ENCODE measurements at places on chromosomes 6 and 20.

DNA sequence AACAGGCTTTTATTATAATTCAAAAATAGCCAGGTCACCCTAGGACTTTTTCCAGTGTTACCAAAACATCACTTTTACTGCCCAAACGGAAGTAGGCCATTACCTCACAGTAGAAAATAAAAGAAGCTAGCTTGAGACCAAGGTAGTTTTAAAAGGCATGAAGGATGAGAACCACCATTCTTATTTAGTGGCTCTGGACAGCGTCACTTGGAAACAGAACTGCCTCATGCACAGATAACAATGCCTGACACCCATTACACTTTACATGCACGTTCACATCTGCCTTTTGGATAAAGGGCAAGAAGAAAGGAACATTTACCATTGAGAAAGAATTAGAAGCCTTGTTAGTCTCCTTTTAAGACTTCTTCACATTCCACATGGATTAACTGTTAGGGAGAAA lies 1.9 kb upstream of the PAQR8 start:
- DNase-seq, result no peak

DNA sequence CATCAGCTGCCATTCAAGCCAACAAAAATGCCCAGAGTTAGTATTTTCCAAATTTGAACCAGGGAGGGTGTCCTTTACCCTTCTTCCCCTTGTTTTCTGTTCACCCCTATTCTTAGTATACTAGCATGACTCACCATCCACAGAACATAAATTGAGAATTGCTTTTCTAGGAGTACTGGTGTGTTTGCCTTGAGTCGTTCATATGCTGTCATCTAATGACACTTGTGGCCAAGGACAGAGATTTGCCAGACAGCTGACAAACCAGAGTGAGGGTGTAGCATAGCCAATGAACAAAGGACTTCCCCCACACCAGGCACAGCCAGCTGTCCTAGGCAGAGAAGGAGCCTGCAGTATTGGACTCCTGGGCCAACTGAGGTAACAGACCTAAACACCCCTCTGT lies 62.2 kb downstream of the FILIP1 start:
- no peak for DNase-seq

DNA sequence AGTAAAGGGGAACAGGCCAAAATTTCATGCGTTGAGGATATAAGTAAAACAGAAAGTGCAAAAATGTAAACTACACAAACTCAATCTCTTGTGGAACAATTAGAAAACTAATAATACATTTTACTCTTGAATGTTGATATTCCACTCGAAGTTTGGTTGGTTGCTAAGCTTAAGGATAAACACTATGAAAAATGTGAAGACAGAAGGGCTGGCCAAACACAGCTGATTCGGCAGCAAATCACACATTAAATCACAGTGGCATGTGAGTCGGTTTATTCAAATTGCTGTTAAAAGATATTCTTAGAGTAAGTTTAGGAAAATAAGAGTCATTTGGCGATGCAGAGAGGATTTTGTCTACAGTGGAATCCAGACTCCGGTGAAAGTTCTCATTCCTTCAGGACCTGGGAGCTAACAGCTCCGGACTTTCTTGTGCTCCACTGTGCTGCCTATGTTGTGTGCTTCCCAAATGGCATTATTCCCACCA lies 1.4 kb upstream of the EPM2A start:
- peak; percentile 58 for DNase-seq

GRCh38 chr6:127403636-127404035 lies 55.6 kb downstream of the KIAA0408 start:
- no peak for DNase-seq

DNA sequence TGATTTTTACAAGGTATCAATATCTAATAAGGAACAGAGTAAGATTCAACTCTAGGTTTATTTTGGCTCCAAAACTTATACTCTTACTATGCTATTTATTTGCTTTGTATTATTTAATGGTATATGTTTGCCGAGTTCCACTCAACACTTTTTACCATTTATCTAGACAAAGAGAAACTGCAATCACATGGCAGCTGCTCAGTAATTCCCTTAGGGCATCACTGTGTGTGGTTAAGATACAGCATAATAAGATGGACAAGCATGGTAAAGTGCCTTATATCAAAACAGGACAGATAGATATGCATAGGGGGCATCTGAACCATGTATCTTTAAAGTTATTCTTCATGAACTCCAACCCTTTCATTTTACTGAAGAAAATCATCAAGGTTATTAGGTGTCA lies 483.0 kb upstream of the ID4 start:
- DNase-seq, result no peak

DNA sequence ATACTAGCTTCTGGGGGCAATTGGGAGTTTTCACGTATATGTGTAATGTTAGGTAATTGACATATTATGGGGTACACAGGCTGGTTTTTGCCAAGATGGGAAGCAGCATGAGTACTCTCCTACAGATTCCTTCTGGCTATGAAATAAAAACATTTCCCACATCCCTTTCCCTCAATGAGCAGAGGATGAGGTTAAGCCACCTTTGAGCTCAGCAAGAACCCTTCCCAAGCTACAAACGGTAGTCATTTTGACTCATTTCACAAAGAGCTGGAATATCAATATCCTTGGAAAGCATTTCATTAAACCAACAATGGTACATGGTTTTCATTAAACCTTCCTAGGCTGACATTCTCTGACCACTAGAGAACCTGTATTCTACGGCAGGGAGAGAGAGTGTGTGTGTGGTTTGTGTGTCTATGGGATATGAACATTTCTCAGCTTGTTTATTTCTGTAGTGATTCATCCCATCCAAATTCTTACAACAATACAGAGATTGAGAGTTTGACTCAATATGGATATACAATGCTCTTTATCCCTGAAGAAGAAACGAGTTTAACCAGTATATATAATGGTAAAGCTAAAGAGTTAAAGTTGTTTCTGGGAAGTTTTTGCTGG lies 119.5 kb downstream of the ARHGAP18 start:
- DNase-seq, result peak; percentile 76

DNA sequence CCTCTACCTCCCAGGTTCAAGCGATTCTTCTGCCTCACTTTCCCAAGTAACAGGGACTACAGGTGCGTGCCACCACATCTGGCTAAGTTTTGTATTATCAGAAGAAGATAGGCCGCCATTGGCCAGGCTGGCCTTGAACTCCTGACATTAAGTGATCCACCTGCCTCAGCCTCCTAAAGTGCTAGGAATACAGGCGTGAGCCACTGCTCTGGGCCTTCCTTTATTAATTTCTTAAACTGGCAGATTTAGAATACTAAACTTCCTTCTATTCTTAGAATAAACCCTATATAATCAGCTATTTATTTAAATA lies 86.6 kb downstream of the HFE start:
- DNase-seq, result no peak

DNA sequence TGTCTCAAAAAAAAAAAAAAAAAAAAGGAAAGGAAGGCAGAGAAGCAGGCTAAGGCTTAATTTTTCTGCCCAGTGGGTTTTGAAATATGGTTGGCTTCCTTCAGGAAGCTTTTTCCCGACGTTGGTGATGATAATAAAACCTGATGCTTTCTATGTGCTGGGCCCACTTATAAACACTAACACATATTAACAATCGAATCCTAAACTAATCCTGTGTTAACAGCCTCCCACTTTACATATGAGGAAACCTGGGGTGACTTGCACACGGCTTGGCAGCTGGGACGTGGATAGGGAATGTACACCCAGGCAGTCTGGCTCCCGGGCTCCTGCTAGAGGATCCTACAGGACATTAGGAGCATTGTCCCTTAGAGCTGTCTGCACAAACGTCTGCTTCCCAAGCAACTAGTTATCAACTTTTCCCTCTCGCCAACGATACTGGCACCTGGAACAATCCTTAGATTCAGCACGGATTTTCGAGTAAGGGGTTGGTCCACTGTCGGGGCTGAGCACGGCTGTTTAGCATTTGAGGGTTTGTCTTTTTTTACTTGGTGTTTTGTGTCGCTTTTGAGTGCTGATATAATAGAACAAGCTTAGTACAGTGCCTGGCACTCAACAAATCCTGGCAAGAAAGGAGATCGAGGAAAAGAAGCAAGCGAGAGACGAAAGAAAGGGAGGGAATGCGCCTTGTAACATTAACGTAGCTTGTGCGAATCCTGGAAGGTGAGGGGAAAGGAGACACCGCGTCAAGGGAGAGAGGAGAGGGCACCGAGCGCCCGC lies 622 bp upstream of the KIZ start:
- peak; percentile 51 for DNase-seq

DNA sequence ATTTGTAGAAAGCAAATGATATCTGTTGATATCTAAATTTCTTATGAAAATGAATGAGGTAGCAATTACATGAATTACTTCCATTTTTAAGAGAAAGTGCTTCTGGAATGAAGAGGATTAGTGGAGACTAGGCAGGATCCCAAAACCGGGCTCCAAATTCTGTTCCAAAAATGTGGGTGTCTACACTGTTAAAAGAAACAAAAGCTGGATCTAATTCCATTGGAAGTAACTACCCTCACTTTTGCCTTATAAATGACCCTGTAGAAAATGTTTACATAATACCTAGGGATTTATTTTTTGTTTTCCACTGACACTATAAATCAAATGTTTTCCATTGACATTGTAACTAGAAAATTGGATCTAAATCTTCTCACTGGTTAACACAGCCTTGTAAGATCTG lies 454.9 kb upstream of the JARID2 start:
- DNase-seq, result peak; percentile 35

- peak; percentile 47 for DNase-seq
These were observed 26.9 kb downstream of the SPATA2 start for GRCh38 chr20:49888212-49889000.

- DNase-seq, result no peak
These were observed 20.6 kb upstream of the REV3L start for GRCh38 chr6:111503660-111504059.

- no peak for DNase-seq
These were observed 99.9 kb downstream of the TCP11 start for GRCh38 chr6:35041086-35041861.

DNA sequence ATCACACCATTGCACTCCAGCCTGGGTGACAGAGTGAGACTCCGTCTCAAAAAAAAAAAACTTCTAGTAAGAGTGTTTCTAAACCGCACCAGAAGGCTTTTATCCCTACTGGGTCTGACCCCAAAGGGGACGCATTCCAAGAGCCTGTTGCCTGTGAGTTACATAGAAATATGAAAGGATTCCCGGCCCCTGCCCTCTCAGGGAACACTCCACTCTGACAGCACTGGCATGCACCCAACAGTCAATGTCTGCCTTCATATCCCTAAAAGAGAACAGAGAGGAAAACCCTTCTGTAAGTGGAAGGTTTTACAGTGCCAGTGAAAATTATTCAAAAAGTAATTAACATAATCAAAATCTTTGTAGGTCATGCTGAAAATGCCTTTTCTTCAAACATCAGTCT lies 117.1 kb upstream of the PTPRT start:
- no peak for DNase-seq

DNA sequence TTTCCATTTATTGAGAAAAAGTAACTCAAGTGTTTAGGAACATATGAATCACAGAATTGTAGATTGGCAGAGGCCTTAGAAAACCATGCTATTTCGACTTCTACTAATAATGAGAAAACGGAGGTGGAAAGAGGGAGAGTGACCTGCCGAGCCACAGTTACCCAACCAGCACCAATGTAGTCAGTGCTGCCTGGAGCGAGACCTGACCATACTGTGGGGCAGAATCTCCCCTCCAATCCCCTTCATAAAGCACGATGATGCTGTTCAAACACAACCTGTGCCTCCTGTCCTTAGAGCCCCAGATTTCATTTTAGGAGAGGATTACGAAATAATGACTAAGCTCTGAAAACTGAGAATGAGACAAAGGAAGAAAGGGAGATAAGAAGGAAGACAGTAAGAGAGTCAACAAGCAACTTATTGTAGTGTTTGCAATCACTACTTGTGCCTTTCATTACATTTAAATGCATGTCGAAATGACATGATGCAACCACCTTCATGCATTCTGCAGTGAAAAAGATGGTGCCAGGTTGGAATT lies 70.6 kb downstream of the ATXN1 start:
- DNase-seq, result peak; percentile 43

- no peak for DNase-seq
These were observed 49.5 kb downstream of the ARHGAP40 start for GRCh38 chr20:38651154-38651553.

DNA sequence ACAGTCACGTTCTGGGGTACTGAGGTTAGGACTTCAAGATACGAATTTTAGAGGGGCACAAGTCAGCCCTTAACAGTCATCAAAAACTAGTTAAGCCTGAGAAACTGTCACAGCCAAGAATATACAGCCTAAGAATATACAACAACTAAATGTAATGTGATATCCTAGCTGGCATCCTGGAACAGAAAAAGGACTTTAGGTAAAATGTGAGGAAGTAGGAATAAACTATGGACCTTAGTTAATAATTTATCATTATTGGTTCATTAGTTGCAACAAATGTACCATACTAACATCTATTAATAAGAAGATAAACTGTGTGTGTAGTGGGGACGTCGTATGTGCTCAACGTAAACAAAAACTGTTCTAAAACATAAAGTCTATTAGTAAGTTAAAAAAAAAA lies 1.1 kb downstream of the PNISR start:
- DNase-seq, result no peak

DNA sequence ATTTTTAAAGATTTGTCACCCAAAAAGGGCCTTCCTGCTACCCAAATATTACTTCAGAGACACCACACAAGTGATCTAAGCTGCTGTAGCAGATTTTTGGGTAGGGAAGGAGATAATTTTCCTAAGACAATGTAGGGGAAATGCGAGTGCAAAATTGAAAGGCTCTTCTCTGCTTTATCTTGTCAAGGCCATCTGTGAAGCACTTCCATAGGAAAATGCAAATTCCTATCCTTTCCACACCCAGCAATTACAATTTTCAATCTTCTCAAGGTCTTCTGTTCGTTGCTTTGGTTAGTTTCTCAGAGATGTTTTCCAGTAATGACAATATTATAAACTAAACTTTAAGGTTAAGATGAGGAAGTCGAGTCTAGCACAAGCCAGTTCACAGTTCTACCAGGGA lies 53.4 kb downstream of the HDGFL1 start:
- no peak for DNase-seq

- no peak for DNase-seq
These were observed 184.3 kb downstream of the PRKN start for GRCh38 chr6:162543221-162543620.

GRCh38 chr6:87724983-87725811 lies 23.2 kb upstream of the AKIRIN2 start:
- DNase-seq, result no peak

DNA sequence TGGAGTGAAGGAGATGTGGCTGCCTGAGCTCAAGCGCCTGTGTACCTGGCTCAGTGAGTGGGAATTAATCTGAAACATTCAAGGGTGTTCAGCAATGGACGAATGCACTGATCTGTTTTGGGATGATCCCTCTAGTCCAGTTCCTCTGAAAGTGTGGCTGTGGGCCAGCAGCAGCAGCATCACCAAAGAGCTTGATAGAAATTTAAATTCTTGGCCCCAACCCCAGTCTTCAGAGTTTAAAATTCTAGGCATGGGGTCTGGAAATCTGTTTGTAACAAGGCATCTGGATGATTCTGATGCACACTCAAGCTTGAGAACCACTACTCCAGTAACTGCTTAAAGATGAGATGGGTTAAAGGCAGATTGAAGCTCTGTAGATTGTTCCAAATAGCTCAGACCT lies 59.2 kb downstream of the STMND1 start:
- DNase-seq, result no peak

GRCh38 chr20:18529041-18529440 lies 21.3 kb downstream of the SEC23B start:
- no peak for DNase-seq
